CD8-positive, alpha-beta T cell (primary cell): ENCODE measurements at places on chromosomes 2 and 18. TPM values are rescaled to one million over a fixed set of nuclear protein-coding genes. Genes with fewer than 3 reads are reported as not detected.

The CFAP65 gene
- not detected for total RNA-seq

GRCh38 chr18:58322464-58322863, 278.4 kb downstream of the NEDD4L start:
- DNase-seq = no peak

DNA sequence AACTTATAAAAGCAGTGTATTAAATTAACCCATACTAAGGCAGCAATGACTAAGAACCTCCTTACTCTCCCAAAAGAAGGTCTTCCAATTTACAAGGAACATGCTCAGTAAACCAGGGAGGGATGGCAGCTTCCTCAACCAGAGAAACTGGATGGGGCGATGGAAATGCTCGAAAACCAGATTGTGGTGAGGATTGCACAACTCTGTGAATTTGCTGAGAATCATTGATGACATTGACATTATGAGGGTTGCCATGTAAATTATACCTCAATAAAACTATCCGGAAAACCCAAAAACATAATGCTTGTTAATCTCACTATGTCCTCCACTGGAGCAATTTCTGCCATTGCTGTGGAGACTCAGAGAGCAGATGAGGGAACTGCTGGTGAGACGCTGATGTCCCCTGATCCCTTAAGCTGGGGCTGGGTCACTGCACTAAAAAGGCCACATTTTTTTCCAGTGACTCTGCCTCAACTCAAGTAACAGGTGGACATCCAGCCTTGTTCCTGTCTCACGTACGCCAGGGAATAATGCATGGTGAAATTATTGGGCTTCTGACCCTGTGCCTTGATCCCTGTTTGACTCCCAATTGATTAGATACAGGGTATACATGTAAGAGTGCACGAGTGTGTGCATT, 288.3 kb downstream of the CYP26B1 start:
- DNase-seq = no peak

The KCNF1 gene
- total RNA-seq = not detected

GRCh38 chr2:241818943-241819270, 9.9 kb downstream of the NEU4 start:
- DNase-seq = no peak

GRCh38 chr2:151052850-151053660, 208.6 kb downstream of the RBM43 start:
- no peak for DNase-seq

DNA sequence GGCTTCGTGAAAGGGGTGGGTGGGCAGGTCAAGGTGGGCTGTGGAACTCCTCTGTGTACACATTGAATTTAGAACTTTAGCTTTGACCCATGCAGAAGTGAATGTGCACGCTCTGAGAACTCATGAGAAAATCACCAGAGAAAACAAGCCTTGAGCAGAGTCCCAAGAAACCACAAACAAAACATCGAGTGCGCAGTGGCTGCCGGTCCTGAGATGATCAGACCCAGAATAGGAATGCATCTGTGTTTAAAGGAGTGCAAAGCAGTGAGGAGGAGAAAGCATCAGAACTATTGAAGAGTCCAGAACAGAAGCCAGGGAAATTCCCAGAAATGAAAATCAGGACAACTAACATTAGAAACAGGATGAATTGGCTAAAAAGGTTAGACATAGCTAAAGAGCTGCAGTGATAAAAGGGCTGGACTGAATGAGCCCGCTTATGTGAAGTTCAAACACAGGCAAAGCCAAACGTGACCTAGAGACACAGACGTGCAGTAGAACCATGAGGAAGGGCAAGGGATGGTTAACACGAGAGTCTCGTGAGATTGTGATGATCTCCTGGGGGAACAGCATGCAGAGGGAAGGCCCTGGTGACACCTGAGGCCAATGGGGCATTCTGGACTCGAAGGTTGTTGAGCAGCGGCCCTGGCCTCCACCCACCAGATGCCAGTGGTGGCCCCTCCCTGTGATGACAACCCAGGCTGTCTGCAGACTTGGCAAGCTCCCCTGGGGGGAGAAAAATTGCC, 16.4 kb upstream of the TXNL4A start:
- DNase-seq = no peak

The RNU2-63P gene
- 4.4 TPM for total RNA-seq
